ENCODE measurements at places on chromosomes 12 and 14.

GRCh38 chr12:87413784-87414183 is 615.4 kb downstream of the C12orf50 start:
- DNase-seq = no peak

GRCh38 chr14:91307652-91308051 is 63.1 kb upstream of the GPR68 start:
- DNase-seq = no peak

- no peak for DNase-seq
Measured at GRCh38 chr14:85417396-85417795, 112.5 kb upstream of the FLRT2 start.

- DNase-seq = no peak
Measured at GRCh38 chr12:105600911-105601545, 270.5 kb downstream of the C12orf75 start.

- no peak for DNase-seq
Measured at GRCh38 chr12:128707488-128707887, 116.3 kb downstream of the SLC15A4 start.

- DNase-seq = no peak
Measured at GRCh38 chr14:86129426-86129825, 599.5 kb downstream of the FLRT2 start.

GRCh38 chr14:77406086-77406485 is 17.2 kb downstream of the NOXRED1 start:
- no peak for DNase-seq

- DNase-seq = no peak
Measured at GRCh38 chr12:124490584-124491305, 76.7 kb downstream of the NCOR2 start.

DNA sequence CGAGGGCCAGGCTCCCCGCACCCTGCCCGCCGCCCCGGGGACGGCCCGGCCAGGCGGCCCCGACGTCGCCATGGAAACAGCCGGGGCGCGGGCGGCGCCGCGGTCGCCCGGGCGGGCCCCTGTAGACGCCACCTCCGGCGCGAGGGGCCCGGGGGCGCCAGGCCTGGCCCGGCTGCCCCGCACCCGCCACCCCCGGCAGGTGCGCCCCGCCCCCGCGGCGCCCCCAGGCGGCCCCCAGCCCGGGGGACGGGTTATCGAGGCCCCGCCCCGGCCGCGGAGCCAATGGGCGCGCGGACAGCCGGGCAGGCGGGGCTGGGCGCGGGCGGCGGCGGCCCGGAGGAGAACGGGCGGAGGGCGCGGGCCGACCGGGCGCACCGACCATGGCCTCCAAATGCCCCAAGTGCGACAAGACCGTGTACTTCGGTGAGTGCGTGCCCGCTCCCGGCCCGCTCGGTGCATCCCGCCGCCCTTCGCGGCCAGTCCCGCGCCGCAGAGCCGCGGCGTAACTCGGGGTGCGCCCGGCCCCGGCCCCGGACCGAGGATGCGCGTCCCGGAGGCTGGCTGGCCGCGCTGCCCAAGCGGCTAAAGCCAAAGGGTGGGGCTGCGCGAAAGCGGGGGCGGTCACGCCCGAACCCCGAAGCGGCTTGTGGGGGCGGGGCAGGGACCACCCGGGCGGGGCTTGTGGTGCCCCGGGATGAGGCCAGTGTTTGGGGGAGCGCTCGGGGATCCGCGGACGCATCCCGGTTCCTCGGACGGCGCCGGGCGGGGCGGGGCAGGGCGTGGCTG is at the start of gene CRIP2:
CRIP2 (plus strand) TSS at position 339 of the 786 bp plus-strand sequence; CDS start at position 381, 42 bp downstream.
- peak; percentile 89 for DNase-seq

DNA sequence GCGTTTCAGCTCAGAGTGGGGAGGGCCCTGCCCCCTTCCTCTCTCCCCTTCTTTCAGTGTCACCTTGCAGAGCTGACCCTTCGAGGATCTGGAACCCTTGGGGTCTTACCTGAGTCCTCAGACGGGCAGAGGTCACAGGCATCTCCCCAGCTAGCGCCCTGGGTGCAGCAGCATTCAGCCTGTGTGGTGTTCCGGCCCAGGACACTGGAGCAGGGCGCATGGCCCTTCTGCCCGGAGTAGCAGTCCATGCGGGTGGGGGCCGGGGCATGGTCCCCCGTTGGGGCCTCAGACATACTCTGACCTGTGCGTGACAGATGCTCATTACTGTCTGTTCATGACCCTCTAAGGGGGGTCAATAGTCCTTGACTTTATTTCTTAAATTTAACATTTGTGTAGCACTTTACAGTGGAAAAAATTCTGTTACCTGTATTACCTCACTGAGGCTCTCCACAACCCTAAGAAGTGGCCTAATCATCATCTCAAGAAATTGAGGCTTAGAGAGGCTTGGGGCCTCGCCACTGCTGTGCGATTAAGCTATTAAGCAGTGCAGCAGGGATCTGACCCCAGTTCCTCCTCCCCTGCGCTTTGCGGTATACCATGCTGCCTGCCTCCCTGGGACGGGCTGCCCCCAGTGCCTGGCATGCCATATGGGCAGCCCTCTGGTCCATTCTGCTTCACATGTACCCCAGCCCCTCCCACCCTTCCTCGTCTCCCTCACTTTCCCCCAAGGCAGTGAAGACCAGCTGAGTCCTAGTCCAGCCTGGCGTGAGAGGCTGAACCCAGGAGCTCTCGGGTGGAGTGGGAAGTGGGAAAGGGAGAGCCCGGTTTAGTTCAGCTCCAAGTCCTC is 11.5 kb downstream of the ISCA2 start:
- DNase-seq = no peak

GRCh38 chr14:71371711-71372396 is 464.6 kb downstream of the PCNX1 start:
- DNase-seq = peak; percentile 62

- DNase-seq = no peak
Measured at GRCh38 chr14:99179946-99180345, 92.1 kb downstream of the BCL11B start.

GRCh38 chr14:99551034-99551922 is 52.7 kb downstream of the CCDC85C start:
- DNase-seq = no peak

GRCh38 chr14:23093991-23094665 is 808 bp downstream of the ACIN1 start:
- peak; percentile 62 for DNase-seq

GRCh38 chr14:54652605-54653052 is 85.7 kb downstream of the SAMD4A start:
- no peak for DNase-seq

- no peak for DNase-seq
Measured at GRCh38 chr12:6070472-6071257, 53.8 kb downstream of the VWF start.

DNA sequence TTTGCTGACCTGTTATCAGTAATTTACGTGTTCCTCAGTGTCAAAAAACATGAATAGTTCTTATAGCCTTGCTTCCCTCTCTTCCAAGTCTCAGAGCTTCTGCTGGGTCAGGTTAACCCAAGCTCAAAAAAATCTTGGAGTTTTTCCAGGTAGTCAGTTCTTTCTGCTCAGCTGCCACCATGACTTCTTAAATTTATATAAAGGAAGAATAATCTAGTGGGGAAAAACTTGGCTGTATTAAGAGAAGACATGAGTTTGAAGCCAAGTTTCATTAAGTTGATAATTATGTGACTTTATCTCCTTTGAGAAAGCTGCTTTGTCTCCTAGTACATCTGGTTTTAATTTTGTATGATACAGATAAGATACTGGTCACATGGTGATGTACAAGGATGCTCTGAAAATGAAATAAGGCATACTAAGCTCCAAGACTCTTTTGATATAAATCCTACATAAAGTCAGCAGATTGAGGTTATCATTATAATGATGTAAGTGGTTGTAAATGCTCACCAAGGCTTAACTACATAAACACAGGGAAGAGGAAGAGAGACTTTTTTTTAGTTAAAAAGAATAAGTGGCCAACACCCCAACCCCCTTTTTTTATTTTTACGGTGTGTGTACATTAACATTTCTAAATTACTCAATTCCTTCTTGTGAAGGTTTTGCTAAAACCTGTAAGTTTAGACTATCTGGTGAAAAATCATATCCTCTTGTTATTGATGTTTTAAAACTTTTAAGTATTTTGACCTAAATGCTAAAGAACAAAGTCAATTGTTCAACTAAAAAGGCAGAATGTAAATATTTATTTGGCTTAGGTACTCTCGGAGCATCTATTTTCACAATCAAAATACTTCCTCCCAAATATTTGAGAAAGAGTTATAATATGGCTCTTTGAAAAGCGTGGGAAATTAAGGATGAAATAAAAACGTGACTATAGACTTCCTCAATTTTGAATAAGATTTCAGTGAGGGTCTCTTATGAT is 84.1 kb upstream of the SLC38A2 start:
- DNase-seq = peak; percentile 12

- DNase-seq = no peak
Measured at GRCh38 chr12:56993346-56993745, 13.0 kb downstream of the ZBTB39 start.

- no peak for DNase-seq
Measured at GRCh38 chr12:50003595-50003994, 21.7 kb downstream of the RACGAP1 start.

- DNase-seq = peak; percentile 59
Measured at GRCh38 chr14:78007160-78007559, 163.0 kb upstream of the NRXN3 start.

- no peak for DNase-seq
Measured at GRCh38 chr12:6321905-6322304, 11.4 kb downstream of the PLEKHG6 start.

DNA sequence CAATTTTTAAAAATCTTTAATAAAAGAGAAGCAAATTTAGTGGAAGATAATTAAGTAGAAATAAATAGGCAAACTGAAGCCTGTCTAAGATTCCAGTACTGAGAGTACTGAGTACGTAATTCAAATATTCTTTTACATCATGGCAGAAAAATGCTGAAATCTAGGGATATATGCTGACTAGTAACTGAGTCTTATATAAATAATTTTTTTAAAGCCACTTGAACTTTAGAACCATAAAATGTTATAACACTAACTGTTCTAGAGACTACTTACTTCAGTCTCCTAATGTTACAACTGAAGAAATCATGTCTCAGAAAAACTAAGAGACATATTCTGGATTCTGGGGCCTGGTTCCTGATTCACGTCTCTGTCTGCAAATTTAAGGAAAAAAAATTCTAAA is 230.6 kb upstream of the PLEKHG7 start:
- DNase-seq = no peak

- DNase-seq = no peak
Measured at GRCh38 chr12:132366341-132366861, 37.0 kb upstream of the GALNT9 start.

GRCh38 chr14:58972233-58973017 is 216.0 kb upstream of the DAAM1 start:
- no peak for DNase-seq

GRCh38 chr12:127496255-127496654 is 770.7 kb upstream of the TMEM132C start:
- no peak for DNase-seq

GRCh38 chr12:1531654-1532374 is 62.6 kb downstream of the FBXL14 start:
- no peak for DNase-seq

GRCh38 chr14:81673930-81674329 is 140.3 kb upstream of the SEL1L start:
- DNase-seq = no peak

DNA sequence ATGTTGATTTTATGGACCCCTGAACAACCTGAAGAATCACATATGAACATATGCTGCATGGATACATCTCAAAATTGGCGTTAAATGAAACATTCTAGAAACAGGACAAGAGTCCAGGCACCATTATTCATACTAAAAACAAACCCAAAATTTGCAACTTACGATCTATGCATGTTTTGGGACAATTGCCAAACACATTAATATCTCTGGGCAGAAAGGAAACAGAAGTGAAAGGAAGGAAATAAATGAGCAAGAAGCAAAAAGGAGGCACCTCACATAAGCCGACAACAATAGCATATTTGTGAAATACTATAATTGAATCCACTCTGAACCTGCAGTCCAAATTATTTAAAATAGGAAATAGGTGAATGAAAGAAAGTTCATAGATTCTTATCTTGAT is 1505.3 kb downstream of the AACS start:
- DNase-seq = no peak

GRCh38 chr12:19093218-19093617 is 36.3 kb upstream of the PLEKHA5 start:
- DNase-seq = no peak

DNA sequence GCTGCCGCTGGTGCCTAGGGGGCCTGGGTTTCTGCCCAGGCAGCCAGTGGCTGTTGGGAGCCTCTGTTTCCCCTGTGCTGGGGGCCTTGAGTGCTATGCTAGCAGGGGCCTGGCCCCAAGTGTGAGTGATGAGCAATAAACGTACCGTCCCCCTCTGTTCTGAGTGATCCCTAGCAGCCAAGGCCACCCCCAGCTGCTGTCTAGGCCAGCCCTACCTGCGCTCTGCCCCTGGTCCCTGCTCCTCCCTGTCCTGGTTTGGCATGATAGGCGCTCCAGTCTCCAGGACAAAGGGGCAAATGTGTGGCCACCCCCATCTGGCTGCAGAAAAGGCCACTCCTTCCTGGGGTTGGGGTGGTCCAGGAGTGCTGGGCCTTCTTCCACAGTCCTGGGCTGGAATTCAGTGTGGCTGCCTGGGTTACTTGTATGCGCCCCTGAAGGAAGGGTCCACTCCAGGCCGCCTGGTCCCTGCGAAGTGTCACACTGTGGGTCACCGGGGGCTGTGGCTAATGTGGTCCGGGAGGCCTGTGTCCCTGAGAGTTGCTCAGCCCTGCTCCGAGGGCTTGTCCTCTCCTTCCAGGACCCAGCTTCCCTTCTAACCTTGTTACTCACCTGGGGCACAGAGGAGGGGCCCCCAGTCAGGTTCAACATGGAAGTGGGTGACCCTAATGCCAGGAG is 7.0 kb downstream of the TRMT61A start:
- no peak for DNase-seq

DNA sequence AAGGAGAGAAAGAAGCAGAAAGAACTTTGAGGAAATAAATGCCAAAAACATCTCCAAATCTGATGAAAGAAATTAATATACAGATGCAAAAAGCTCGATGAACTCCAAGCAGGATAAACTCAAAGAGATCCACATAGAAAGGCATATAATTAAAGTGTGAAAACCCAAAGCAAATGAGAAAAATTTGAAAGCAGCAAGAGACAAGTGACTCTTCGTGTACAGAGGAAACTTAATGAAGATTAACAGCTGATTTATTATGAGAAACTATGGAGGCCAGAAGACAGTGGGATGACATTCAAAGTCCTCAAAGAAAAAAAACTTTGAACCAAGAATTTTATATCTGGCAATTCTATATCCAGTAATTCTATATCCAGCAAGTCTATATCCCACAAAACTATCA is 163.0 kb upstream of the TMCC3 start:
- no peak for DNase-seq

GRCh38 chr12:116337312-116337711 is 59.8 kb upstream of the MED13L start:
- DNase-seq = no peak

DNA sequence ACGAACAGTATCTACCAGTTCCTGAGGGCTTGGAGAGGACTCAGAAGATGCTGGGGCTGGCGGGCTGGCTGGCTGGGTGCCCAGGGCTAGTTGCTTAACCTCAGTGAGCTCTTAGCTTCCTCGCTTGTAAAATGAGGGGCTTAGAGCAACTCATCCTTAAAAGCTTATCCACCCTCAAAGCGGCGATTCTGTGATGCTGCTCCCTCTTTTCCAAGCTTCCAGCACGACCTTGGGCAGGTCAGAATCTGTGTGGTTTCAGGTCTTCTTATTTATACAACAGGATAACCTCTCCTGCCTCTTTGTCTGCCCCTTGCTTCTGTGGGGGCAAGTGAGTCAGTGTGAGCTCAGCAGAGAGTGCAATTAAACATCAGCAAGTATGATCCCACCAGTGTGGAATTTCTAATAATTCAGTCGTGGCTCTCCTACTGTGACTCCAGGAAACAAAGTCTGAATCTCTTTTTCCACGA is 281.8 kb downstream of the KSR2 start:
- DNase-seq = no peak
